ENCODE measurements at places on chromosomes 7 and 10. TPM values are rescaled to one million over a fixed set of nuclear protein-coding genes. Genes with fewer than 3 reads are reported as not detected.

DNA sequence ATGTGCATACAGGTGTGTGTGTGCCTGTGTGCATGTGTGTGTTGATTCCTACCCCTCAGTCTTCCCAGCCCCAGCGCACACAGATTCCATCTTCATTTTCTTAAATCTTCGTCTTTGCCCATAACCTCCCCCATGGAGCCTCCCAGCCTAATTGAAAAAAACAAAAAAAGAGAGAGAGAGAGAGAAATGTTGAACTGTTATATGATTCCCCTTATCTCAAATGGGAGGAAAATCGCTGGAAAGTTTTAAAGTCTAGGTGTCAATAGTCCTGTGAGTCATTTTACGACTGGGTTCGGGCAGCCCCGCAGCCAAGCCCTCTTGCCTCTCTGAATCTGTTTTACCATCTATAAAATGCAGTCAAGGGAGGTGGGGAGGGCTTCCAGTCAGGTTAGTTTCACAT is 60.9 kb downstream of the SPOCK2 start:
- H3K36me3 ChIP-seq, result no peaks in the 10 kb centered on the region
- H3K27me3 ChIP-seq, result peaks cover 19% of the 10 kb centered on the region
- no peaks in the 10 kb centered on the region for H3K4me1 ChIP-seq
- H3K27ac ChIP-seq, result no peak overlapping the region
- DNase-seq, result no peak

GRCh38 chr10:98619446-98619845 is 172.7 kb upstream of the HPS1 start:
- H3K36me3 ChIP-seq, result no peaks in the 10 kb centered on the region
- DNase-seq, result no peak
- H3K4me1 ChIP-seq, result no peaks in the 10 kb centered on the region
- no peaks in the 10 kb centered on the region for H3K27me3 ChIP-seq

DNA sequence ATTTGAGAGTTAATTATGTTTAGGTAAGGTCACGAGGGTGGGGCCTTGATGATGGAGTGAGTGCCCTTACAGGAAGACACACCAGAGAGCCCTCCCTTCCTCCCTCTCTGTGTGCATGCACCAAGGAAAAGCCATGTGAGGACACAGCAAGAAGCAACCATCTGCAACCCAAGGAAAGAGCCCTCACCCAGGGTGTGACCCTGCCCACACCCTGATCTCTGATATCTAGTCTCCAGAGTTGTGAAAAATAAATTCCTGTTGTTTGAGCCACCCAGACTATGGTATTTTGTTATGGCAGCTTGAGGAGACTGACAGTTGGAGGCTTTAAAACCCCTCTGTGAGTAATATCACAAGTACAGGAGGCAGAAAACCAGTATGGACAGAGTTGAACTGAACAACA is 15.0 kb upstream of the MCM10 start:
- H3K4me3 ChIP-seq, result no peak overlapping the region
- H3K27me3 ChIP-seq, result no peaks in the 10 kb centered on the region
- H3K4me1 ChIP-seq, result no peaks in the 10 kb centered on the region
- peaks cover under 1% of the 10 kb centered on the region for H3K36me3 ChIP-seq
- no peak overlapping the region for H3K27ac ChIP-seq
- no peak for DNase-seq

DNA sequence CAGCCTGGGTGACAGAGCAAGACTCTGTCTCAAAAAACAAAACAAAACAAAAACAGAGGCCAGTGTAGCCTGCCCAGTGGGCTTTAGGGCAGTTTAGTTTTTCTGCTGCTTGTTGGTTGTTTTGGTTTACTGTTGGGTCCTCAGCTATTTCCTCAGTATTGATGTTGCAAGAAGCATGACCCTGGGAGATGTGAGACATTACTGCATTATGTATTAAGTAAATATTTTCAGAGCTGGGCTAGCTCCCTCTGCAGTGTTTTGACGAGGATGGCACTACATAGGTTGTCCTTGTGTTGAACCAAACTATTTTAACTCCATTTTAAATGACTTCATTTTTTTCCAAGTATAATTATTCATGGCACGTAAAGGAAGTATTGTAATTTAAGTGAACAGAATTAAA is 4.8 kb downstream of the AKAP9 start:
- no peak overlapping the region for H3K4me3 ChIP-seq
- DNase-seq, result no peak
- no peak overlapping the region for H3K27ac ChIP-seq
- H3K4me1 ChIP-seq, result peaks cover 18% of the 10 kb centered on the region
- H3K36me3 ChIP-seq, result no peaks in the 10 kb centered on the region

DNA sequence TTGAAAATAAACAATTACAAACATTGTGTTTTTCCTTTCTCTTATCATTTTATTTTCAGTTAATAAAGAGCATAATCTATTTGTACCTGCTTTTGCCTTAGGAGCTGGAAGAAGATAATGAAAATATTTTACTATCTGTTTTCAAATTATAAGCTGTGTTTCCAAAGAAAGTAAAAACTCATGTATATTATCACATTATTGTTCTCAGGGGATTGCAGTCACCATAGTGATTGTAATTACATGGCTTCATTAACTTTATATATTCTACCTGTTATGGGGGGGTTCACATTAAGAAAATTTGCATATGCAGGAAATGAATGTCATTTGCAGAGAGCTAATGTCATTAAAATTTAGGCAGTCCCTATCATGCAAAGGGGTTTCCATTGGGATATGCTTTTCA is 542.3 kb downstream of the NXPH1 start:
- no peaks in the 10 kb centered on the region for H3K36me3 ChIP-seq
- no peaks in the 10 kb centered on the region for H3K4me1 ChIP-seq
- no peak for DNase-seq
- no peak overlapping the region for H3K4me3 ChIP-seq
- no peak overlapping the region for H3K27ac ChIP-seq

DNA sequence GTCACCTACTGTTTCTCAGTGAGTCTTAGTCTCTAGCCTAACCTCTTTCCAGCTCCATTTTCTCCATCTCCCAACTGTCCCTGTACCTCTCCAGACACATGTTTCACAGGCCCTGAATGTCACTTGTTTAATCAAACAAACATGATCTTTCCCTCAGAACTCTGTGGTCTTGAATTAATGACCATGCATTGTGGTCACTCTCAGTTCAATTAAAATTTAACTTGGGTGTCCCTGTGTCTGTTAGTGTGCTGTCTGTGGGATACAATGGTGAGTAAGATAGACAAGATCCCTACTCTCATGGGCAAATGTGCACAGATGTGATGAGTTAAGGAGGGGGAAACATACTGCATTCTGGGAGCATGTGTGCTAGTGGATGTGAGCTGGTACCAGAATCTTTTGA is 65.0 kb downstream of the RBM33 start:
- no peak for DNase-seq
- H3K4me3 ChIP-seq, result no peak overlapping the region
- H3K27ac ChIP-seq, result no peak overlapping the region
- H3K4me1 ChIP-seq, result peaks cover 19% of the 10 kb centered on the region
- H3K27me3 ChIP-seq, result no peaks in the 10 kb centered on the region
- H3K36me3 ChIP-seq, result peaks cover 76% of the 10 kb centered on the region

Gene ZNF365
- total RNA-seq, result 0.17 TPM

GRCh38 chr10:52682766-52683165 is 89.8 kb downstream of the MBL2 start:
- H3K4me3 ChIP-seq, result no peak overlapping the region
- no peaks in the 10 kb centered on the region for H3K4me1 ChIP-seq
- no peak overlapping the region for H3K27ac ChIP-seq
- H3K36me3 ChIP-seq, result no peaks in the 10 kb centered on the region
- no peak for DNase-seq

Gene TUBAL3
- not detected for total RNA-seq

DNA sequence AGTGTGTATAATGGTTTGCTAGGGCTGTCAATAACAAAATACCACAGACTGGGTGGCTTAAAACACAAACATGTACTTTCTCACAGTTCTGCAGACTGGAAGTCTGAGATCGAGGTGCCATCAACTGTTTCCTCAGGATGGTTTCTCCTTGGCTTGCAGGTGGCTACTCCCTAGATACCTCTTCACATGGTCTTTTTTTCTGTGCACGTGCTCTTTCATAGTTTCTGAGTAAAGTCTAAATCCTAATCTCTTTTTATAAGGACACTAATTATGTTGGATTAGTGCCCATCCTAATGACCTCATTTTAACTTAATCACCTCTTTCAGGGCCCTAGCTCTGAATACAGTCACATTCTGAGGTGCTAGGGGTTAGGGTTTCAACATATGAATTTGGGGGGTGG is 65.9 kb downstream of the AMPH start:
- no peaks in the 10 kb centered on the region for H3K27me3 ChIP-seq
- H3K4me3 ChIP-seq, result no peak overlapping the region
- no peak overlapping the region for H3K27ac ChIP-seq

GRCh38 chr7:30979027-30979426 is 15.3 kb downstream of the GHRHR start:
- no peak overlapping the region for H3K4me3 ChIP-seq
- H3K27me3 ChIP-seq, result peaks cover 3% of the 10 kb centered on the region

DNA sequence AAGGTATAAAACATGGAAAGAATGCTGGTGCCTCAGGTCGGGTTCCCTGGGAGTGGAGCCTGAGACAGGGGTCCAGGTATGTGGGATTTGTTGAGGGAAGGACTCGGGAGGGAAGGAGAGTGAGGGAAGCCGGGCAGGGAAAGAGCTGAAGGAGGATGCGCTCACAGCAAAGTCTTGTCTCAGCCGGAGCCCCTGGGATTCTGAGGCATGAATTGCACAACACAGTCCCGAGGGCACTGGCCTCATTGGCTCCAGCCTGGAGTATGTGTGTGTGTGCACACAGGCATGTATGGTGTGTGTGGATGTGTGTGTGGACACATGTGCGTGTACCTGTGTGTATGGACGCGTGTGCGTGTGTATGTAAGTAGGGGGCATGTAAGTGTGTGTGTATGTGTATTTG is 87.4 kb downstream of the WDFY4 start:
- no peaks in the 10 kb centered on the region for H3K4me1 ChIP-seq
- DNase-seq, result no peak
- no peak overlapping the region for H3K27ac ChIP-seq
- peaks cover 90% of the 10 kb centered on the region for H3K36me3 ChIP-seq
- H3K27me3 ChIP-seq, result no peaks in the 10 kb centered on the region

GRCh38 chr10:112954974-112955581 is 5.0 kb downstream of the TCF7L2 start:
- no peak for DNase-seq
- peaks cover 39% of the 10 kb centered on the region for H3K27me3 ChIP-seq
- H3K4me1 ChIP-seq, result peaks cover 26% of the 10 kb centered on the region
- H3K36me3 ChIP-seq, result no peaks in the 10 kb centered on the region
- no peak overlapping the region for H3K27ac ChIP-seq

DNA sequence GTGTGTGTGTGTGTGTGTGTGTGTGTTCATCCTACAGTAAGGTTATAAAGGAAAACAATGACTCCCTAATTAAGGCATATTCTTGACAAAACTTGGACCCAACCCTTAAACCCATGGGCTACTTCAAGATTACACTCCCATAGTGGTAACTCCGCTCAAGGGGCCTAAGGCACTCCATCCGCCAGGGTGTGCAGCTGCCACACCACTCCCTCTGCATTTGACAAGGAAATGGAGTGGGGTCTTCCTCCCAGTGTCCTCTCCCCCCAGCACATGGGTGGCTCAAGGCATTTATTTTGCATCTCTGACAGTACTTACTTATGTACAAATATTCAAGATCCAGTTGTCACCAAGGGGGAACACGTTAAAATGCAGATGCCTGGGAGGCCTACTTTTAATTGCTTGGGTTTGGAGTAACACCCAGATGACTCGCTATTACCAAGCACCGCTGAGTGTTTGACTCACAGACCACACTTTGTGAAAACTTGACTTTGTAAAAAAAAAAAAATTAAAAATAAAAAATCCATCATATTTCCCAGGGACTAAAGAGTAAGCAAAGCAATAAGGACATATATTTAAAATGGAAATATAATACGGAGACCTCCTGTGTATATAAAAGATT is 53.0 kb upstream of the AGR3 start:
- DNase-seq, result no peak
- H3K36me3 ChIP-seq, result no peaks in the 10 kb centered on the region
- H3K27ac ChIP-seq, result no peak overlapping the region
- peaks cover 22% of the 10 kb centered on the region for H3K4me1 ChIP-seq
- H3K27me3 ChIP-seq, result no peaks in the 10 kb centered on the region

Gene SVIL
- total RNA-seq, result 0.74 TPM

Gene UTF1
- not detected for total RNA-seq

- H3K27me3 ChIP-seq, result no peaks in the 10 kb centered on the region
- DNase-seq, result no peak
- H3K27ac ChIP-seq, result no peak overlapping the region
- peaks cover 8% of the 10 kb centered on the region for H3K36me3 ChIP-seq
Observed at GRCh38 chr10:815338-816090, 116.0 kb downstream of the LARP4B start.

Gene AMZ1
- total RNA-seq, result 14.6 TPM

DNA sequence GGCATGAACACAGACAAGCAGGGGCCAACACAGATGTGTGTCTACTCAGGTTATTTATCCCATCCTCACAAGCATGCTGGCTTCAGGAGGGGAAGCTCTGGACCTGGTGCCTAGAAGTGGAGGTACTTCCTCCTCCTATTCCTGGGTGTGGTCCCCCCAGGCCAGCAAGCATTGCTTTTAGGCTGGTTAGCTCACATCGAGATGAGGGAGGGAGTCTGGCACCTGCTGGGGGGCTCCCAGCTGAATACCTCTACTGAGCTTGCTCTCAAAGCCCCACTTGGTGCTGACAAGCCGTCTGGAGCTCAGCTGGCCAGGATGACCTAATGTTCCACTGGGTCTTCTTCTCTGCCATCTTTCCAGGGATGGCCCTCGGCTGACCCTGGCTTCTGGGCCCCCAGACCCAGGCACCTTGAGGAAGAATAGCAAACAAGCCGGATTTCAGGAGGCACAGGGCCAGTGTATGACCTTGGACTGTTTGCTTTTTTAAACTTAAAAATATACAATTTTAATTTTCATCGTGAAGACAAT is 26.8 kb downstream of the FAM241B start:
- no peaks in the 10 kb centered on the region for H3K4me1 ChIP-seq
- no peaks in the 10 kb centered on the region for H3K27me3 ChIP-seq
- DNase-seq, result no peak
- H3K36me3 ChIP-seq, result no peaks in the 10 kb centered on the region

GRCh38 chr10:76001019-76001418 is 569.6 kb downstream of the LRMDA start:
- no peaks in the 10 kb centered on the region for H3K27me3 ChIP-seq
- no peak for DNase-seq
- no peaks in the 10 kb centered on the region for H3K4me1 ChIP-seq
- H3K4me3 ChIP-seq, result no peak overlapping the region
- H3K36me3 ChIP-seq, result no peaks in the 10 kb centered on the region

- no peak overlapping the region for H3K27ac ChIP-seq
- no peak for DNase-seq
- no peaks in the 10 kb centered on the region for H3K27me3 ChIP-seq
- H3K4me1 ChIP-seq, result no peaks in the 10 kb centered on the region
- no peak overlapping the region for H3K4me3 ChIP-seq
Observed at GRCh38 chr10:81027706-81028105, 490.0 kb downstream of the SH2D4B start.

GRCh38 chr7:15215616-15216015 is 313.1 kb upstream of the DGKB start:
- DNase-seq, result no peak
- no peaks in the 10 kb centered on the region for H3K27me3 ChIP-seq
- no peaks in the 10 kb centered on the region for H3K36me3 ChIP-seq
- H3K4me1 ChIP-seq, result no peaks in the 10 kb centered on the region
- no peak overlapping the region for H3K27ac ChIP-seq
- H3K4me3 ChIP-seq, result no peak overlapping the region

Gene CHST3
- total RNA-seq, result not detected

Data from B cell (primary cell).